ENCODE measurements at places on chromosomes 12 and 14. TPM values are rescaled to one million over a fixed set of nuclear protein-coding genes. Genes with fewer than 3 reads are reported as not detected.

- DNase-seq, result no peak
Measured at GRCh38 chr14:80544366-80544765, 333.1 kb upstream of the DIO2 start.

DNA sequence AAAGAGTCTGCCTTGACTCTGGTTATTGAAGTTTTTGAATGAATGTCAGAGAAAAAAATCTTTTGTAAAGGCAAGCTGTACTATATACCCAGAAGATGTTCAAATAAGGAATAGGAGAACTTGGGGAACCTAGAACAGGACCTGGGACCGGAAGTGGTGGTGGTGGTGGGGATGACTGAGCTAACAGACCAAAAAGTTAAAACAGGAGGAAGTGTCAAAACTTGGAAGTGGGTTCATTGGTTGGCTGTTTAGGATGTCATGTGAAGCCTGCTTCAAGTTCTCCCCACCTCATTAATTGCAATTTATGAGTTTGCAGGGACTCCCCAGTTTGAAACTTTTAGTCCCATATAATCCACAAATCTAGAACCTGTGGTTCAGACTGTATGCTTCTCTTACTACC lies 26.2 kb downstream of the PLXNC1 start:
- no peak for DNase-seq

GRCh38 chr12:80472911-80473500 lies 29.0 kb downstream of the PTPRQ start:
- DNase-seq, result peak; percentile 49

GRCh38 chr14:106044515-106044914 lies 518.1 kb downstream of the TMEM121 start:
- no peak for DNase-seq

DNA sequence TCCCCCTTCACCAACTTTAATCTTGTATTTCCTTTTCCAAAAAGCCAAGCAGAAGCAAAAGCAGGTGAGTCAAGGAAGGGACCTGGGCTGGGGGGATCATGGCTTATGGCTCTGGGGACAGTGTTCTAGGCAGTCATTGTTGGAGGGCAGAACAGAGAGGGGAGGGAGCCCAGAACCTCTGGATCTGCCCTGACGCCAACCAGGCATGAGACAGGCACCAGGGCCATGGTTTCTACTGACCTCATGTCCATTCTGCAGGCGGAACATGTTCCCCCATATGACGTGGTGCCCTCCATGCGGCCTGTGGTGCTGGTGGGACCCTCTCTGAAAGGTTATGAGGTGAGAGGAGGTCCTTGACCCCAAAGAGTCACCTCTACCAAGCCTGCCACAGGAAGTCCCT lies 6.6 kb downstream of the CACNB3 start:
- DNase-seq, result no peak

- DNase-seq, result no peak
Measured at GRCh38 chr12:19223695-19224094, 94.2 kb downstream of the PLEKHA5 start.

DNA sequence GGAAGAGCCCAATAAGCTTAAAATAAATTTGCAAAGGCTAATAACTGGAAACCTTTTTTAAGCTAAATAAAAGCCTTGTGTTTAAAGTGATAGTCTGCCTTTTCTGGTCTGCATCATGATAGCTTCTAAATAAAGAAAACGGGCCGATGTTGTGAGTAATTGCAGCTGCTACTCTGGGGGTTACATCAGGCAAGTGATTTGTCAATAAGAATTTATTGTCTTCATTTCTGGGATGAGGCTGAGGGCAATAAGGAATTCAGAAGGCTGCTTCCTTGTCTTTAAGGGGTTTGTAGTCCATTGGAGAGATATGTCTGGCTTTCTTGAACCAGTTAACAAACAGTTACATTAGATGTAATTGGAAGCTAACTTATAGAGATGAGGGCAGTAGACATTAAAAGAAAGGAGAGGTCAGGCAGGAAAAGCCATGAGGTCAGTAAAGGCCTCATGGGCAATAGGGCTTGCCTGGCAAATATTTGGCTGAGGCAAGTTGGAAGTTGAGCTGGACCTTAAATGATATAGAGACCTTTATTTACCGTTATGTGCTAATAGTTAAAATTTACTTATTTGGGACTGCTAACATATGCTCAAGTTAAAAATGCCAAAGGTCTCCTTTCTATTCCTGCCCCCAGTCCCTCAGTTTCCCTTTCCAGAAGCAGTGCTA lies 85.0 kb downstream of the CRADD start:
- no peak for DNase-seq

DNA sequence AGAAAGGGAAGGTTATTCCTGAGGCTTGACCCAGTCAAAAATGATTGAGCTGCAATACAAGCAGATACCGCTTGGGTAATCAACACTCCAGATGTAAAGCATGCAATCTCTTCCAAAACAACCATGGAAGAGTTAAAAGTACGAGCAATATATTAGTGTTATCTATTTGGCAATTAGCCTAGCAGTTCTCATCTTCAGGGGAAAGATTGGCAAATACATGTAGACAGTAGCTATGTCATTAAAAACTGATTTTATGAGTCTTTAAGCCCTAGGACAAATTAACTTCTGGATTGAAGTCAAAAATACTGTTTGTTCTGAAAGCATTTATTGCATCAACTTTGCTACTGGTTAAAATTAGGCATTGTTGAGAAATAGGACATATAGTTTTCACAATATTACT lies 9.3 kb upstream of the GYS2 start:
- no peak for DNase-seq

GRCh38 chr12:104890476-104891096 lies 67.5 kb downstream of the SLC41A2 start:
- DNase-seq, result no peak

- no peak for DNase-seq
Measured at GRCh38 chr14:61089126-61089750, 108.2 kb downstream of the SLC38A6 start.

DNA sequence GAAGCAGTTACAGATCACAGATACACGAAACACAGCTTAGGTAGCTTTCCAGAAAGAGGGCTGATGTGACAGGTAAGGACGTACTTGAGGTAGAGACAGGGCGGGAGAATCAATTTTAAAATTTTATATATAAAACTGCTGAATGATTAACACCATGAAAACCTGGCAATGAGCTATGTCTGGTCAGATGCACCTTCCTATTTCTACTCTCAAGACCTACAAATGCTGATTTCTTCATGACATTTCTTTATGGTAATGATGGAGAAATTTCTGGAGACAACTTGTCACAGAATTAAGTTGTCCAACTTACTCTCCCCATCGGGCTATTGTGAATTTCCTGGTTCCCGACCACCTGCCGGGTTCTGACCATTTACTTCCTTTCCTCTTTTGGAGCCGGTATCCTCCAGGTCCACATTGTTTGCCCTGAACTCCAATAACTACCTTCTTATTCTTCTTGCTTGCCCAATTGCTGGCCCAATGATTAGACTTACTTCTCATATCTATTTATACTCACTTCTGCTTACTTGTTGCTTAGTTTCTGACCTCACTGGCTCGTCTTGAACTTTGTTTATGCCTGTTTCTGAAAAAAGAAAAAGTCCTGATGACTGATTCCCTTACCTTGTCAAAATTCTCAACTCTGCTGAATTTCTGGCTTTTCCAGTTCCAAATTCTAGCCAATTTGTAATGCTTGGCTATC lies 12.8 kb upstream of the ATP2B1 start:
- no peak for DNase-seq

DNA sequence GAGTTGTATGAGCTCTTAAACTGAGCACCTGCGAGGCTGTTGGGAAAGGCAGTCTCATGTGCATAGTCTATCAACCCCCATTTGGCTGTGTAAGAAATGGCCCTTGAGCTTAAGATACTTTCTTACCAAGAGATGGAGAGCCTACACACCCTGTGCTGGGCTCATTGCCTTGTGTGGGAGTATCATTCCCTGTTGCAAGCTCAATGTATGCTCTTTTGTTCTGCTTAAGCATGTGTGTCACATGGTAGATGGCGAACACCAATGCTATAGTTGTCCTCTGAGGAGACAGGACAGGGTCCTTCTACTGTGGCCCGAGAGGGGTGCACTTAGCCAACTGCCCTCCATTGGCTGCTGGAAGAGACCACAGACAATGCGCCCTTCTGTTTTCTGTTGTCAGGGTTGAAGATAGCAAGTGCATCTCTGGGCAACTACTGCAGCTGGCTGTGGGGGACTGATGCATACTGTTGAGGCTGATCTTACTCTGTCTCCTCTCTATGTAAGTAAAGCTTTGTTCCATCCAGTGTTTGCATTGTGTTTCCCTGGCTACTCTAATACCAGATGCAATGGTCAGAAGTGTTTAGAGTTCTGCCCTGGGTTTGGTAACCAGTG lies 79.5 kb downstream of the PTPRB start:
- no peak for DNase-seq

- DNase-seq, result no peak
Measured at GRCh38 chr12:116666305-116666673, 71.6 kb downstream of the SPRING1 start.

DNA sequence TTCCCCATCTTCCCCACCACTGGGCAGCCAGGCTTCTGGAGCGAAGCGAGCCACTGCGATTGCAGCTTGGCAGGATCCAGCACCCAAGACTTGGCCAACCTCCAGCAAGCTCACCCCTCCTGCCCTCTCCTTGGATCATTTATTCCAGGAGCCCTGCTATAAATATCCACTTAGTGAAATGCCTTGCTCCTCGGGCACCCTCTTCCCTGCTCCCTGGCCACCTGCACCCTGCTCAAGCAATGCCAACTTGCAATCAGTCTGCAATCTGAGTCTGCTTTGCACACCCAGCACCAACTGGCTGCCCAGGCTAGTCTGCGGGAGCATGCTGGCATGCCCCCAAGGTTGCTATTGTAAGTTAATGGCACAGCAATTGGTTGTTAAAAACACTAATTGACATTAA lies 666.0 kb downstream of the MED13L start:
- no peak for DNase-seq

- no peak for DNase-seq
Measured at GRCh38 chr12:2509137-2509536, 285.6 kb upstream of the FKBP4 start.

DNA sequence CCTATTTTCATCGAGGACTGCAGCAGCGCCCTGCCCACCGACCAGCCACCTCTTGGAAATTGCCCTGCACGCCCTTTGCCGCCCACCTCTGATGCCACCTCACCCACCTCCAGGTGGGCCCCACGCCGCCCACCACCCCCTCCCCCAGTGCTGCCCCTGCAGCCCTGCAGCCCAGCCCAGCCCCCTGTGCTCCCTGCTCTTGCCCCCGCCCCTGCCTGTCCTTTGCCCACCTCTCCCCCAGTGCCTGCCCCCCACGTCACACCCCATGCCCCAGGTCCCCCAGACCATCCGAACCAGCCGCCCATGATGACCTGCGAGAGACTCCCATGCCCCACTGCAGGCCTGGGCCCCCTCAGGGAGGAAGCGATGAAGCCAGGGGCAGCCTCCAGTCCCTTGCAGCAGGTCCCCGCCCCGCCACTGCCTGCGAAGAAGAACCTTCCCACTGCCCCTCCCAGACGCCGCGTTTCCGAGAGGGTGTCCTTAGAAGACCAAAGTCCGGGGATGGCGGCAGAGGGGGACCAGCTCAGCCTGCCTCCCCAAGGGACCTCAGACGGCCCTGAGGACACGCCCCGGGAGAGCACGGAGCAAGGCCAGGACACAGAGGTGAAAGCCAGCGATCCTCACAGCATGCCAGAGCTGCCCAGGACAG lies 96.5 kb downstream of the LGMN start:
- no peak for DNase-seq

DNA sequence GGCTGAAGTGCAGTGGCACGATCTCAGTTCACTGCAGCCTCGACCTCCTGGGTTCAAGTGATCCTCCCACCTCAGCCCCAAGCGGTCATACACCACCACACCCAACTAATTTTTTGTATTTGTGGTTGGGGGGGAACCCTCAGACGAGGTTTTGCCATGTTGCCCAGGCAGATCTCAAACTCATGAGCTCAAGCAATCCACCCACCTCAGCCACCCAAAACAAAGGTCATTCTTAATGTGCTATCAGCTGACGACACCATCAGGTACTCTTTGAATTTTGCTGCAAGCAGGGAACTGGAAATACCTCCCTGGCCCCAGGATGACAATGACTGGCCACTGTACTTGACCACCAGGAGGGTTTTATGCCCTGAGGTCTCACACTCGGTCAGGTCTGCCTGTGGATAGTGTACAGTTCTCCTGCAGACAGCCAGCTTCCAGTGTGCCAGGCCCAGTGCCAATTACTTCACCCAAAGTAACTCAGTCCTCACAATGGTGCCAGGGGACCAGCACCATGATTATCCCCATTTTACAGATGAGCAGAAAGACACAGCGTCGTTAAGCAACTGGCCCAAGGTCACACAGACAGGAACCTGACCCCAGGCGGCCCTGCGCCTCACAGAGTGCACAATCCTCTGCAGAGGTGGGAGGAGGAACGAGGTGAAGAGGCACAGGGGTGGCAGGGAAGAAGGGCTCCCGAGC lies 42.9 kb downstream of the ITPK1 start:
- DNase-seq, result no peak

- DNase-seq, result no peak
Measured at GRCh38 chr12:79127271-79127751, 262.7 kb downstream of the SYT1 start.

- no peak for DNase-seq
Measured at GRCh38 chr14:31194095-31194494, 13.5 kb downstream of the HECTD1 start.

DNA sequence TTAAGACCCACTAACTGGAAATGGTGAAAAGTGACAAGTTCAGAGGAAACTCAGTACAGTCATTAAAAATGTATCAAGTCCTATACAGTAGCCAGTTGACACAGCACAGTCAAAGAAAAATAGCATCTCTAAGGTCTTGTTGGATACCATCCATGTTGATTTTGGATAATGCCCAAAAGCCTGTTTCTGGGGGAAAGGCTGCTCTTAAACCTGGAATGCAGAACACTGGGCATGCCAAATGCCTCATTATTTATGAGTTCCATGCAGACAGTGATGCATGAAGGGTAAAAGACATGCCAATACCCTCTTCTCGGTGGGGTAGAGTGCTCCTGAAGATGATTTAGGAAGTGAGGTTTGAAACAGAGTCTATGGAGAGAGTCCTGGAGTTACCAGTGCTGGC lies 29.6 kb downstream of the KCNK13 start:
- no peak for DNase-seq

OR4E2 gene
- total RNA-seq, result not detected

RPS6KA5 gene
- 10.3 TPM for total RNA-seq

GZMB gene
- total RNA-seq, result not detected

ABHD12B gene
- total RNA-seq, result not detected

FZD10 gene
- not detected for total RNA-seq

ANKRD33 gene
- not detected for total RNA-seq

CLEC2D gene
- total RNA-seq, result 9.5 TPM

ANO4 gene
- total RNA-seq, result 1.9 TPM

SALL2 gene
- total RNA-seq, result 3.5 TPM

NAV3 gene
- 4.1 TPM for total RNA-seq

GLI1 gene
- total RNA-seq, result 0.54 TPM

NUDT14 gene
- 38.0 TPM for total RNA-seq
